ENCODE measurements at places on chromosomes 12 and 14.
A peak's percentile ranks its signal among the peaks of the same experiment; 100 is the strongest.

GRCh38 chr12:13725049-13725448 is 256.4 kb downstream of the GRIN2B start:
- no peak for DNase-seq

DNA sequence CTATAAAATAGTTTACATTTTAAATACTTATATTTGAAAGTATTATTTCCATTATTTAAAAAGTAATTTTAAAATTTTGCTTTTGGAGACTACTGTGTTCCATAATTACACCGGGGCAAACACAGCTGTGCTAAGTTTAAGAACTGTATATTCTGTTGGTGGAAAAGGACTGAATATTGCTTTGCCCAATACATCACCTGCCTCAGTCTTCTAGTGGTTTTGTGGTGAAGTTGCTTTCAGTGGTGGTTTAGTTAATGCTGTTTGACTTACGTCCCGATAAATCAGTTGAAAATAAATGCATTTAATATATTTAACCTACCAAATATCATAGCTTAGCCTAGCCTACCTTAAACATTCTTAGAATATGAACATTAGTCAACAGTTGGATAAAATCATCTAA is 23.4 kb downstream of the FBXO34 start:
- DNase-seq, result no peak

DNA sequence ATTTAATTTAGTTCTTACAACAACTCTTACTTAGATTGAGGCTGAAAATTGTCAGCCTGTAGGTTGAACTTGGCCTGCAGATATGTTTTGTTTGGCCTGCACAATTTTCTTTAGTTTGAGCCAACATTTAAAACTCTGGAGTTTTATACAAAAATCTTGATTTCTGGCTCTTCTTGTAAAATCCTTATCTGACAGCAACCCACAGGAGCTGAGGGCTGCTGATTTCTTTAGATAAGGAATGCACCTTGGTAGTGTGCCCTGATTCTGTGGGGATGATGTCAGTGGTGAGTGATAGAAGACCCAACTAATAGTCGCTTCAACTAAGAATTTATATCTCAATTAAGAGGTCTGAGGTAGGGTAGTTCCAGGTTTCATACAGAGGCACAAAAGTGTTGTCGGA is 49.5 kb downstream of the SOCS2 start:
- DNase-seq, result no peak

- no peak for DNase-seq
These were observed 94.0 kb downstream of the NAV3 start for GRCh38 chr12:77924703-77925102.

DNA sequence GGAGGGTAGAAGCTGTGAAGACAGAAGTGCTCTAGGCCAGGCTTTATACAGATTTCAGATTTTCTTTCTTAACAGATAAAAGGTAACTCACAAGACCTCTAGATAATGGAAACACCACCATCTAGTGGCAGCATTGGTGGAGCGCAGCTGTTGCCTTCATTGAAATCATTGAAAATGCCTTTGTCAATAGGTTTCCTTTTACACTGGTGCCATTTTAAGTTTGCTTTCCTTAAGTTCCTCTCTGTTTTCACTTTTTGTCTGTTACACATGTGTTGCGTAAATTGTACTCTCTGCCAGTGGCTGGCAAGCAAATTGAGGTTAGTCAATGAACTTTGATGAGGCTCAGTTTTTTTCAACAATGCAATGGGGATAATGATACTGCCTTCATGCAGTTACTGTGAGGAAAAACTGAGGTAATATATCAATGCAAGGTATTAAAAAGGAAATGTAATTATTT is 31.1 kb downstream of the ALDH1L2 start:
- DNase-seq, result peak; percentile 81

DNA sequence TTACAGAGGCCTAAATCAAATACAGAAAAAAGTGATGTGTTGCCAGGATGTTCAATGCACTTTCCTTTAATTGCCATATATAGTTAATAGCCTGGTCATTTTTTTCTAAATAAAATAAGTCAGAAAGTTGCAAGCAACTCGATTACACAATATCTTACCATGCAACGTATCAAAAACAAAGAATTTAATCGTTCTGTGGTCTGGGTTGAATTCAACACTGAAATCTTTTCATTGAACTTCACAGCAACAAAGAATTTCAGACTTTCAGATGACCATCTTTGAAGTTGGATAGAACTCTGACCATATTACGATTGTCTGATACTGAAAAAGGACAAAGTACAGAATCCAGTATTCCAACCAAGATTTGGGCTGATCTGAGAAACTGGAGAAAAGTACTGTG is 231.9 kb downstream of the SLC25A21 start:
- DNase-seq, result no peak

DNA sequence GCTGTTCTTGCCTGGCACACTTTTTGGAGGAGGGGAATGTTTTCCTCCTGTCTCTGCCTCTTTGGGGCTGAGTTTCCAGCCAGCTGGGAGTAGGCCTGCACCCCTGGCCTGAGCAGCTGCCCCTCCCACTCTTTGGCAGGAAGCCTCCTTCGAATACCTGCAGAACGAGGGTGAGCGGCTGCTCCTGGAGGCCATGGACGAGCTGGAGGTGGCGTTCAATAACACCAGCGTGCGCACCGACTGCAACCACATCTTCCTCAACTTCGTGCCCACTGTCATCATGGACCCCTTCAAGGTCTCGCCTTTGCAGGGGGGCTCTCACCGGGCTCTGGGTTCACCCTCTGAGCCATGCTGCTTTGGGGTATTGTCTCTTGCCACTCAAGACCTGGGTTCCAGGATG is 69.4 kb downstream of the FOXN4 start:
- no peak for DNase-seq

DNA sequence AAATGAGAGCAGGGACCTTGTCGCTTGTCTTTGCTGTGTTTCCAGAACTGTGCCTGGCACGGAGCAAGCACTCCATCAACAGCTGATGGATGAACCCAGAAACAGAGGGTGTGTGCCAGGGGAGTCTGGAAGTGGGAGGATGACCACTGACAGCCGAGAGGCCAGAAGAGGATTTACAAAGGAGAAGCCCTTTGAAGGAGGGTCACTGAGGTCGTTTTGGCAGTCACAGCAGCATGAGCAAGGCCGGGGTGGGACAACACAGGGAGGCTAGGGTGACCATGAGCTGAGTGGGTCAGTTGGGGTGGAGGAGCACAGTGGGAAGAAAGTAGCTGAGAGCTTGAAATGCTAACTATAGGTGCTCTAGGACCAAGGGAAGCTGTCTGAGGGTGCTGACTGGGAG is 199.6 kb downstream of the NTF3 start:
- DNase-seq, result no peak

All from ELR (cell line).